ENCODE measurements at places on chromosomes 13 and 19.

- DNase-seq, result no peak
Observed at GRCh38 chr13:33244210-33244906, 41.2 kb downstream of the STARD13 start.

DNA sequence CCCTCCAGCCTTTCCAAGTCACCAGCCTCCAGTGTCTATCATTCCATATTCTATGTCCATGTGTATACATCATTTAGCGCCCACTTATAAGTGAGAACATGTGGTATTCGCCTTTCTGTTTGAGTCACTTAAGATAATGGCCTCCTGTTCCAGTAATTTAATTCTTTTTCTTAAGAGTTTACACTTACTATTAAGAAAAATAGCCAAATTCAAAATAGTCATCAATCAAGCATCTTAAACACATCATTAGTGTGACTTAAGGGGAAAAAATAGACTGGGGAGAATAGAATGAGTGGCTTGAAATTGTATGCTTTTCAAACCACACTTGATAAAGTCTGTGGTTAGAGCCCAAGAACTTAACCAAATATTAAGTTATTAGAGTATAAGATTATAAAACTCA is 248.0 kb downstream of the MAB21L1 start:
- DNase-seq, result no peak

- DNase-seq, result no peak
Observed at GRCh38 chr13:46606970-46607369, 54.0 kb downstream of the LRCH1 start.

GRCh38 chr13:98313922-98314292 is 136.8 kb upstream of the RNF113B start:
- DNase-seq, result no peak

DNA sequence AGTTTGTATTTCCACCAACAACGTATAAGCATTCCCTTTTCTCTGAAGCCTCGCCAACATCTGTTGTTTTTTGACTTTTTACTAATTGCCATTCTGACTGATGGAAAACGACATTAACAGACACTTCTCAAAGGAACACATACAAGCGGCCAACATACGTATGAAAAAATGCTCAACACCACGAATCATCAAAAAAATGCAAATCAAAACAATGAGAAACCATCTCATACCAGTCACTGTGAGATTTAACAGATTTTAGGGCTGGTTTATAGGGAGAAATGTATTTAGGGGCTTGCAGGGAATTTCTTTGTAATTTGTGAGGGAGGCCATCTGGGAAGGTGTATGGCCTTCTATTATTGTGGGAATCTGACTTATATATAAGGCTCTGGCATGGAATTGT is 2.8 kb upstream of the DZIP1 start:
- no peak for DNase-seq
